ENCODE measurements at places on chromosomes 1 and 21. TPM values are rescaled to one million over a fixed set of nuclear protein-coding genes. Genes with fewer than 3 reads are reported as not detected.

DNA sequence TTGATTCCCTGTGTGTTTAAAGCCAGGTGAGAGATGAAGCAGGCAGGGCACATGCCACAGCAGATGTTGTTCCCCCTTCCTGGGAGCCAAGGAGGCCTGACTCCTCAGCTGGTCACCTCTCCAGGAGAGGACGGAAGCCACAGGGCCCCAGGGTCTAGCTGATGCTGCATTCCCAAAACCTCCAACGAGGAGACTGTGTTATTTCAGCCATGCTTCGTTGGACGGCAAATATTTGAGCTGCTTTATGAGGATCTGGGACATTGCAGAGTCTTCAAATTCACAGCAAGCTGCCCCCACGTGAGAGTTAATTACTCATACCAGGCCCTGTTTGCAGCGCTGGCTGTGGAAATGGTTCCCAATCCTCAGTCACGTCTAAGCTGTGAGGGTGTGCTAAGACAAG is 85.3 kb downstream of the CDC7 start:
- no peaks in the 10 kb centered on the region for H3K27me3 ChIP-seq
- no peaks in the 10 kb centered on the region for H3K36me3 ChIP-seq
- no peak overlapping the region for H3K4me3 ChIP-seq
- no peak for DNase-seq
- H3K4me1 ChIP-seq: no peaks in the 10 kb centered on the region
- H3K27ac ChIP-seq: no peak overlapping the region

The OR2T2 gene
- not detected for total RNA-seq

DNA sequence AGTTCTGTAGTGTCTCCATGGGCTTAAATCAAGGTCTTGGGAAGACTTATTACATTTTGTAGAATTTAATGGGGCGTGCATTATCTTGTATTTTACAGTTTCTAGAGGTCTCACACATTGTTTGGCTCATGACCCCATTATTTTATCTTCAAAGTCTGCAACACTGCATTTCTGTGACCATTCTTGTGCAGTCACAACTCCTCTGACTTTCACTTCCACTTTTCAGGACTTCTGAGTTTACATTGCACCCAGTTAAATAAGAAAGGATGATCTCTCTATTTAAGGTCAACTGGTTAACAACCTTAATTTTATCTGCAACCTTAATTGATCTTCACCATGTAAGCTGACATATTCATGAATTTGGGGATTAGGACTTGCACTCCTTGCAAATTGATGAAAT is 1186.6 kb downstream of the MRPL39 start:
- no peak overlapping the region for H3K27ac ChIP-seq
- H3K27me3 ChIP-seq: no peaks in the 10 kb centered on the region
- H3K36me3 ChIP-seq: no peaks in the 10 kb centered on the region

DNA sequence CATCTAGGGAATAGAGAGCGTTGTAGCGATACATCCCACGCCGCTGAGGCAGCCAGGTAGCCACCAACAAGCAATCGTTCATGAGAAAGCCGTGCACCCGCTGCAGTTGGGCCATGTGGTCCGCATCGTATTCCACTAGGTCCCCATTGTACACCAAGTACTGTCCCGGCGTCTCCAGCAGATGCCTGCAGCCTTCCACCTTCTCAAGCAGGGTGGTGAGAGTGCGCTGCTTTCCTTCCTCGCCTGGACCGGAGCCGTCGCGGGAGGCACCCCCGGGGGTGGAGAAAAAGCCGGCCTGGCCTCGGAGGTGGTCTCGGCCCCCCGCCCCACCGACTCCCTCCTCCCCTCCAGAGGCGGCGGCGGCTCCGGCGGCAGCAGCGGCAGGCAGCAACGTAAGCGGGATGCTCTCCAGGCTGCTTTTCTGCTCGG is 595 bp downstream of the EXOC8 start:
- H3K4me3 ChIP-seq: peak overlapping the region; percentile 90
- H3K4me1 ChIP-seq: peaks cover 40% of the 10 kb centered on the region
- H3K27me3 ChIP-seq: no peaks in the 10 kb centered on the region
- no peaks in the 10 kb centered on the region for H3K36me3 ChIP-seq
- DNase-seq: no peak

- H3K4me1 ChIP-seq: peaks cover 18% of the 10 kb centered on the region
- H3K36me3 ChIP-seq: peaks cover 69% of the 10 kb centered on the region
- no peaks in the 10 kb centered on the region for H3K27me3 ChIP-seq
- peak overlapping the region; percentile 82 for H3K27ac ChIP-seq
- H3K4me3 ChIP-seq: peak overlapping the region; percentile 8
- DNase-seq: peak; percentile 88
Measured at GRCh38 chr1:6591222-6591621, 11.4 kb downstream of the ZBTB48 start.

DNA sequence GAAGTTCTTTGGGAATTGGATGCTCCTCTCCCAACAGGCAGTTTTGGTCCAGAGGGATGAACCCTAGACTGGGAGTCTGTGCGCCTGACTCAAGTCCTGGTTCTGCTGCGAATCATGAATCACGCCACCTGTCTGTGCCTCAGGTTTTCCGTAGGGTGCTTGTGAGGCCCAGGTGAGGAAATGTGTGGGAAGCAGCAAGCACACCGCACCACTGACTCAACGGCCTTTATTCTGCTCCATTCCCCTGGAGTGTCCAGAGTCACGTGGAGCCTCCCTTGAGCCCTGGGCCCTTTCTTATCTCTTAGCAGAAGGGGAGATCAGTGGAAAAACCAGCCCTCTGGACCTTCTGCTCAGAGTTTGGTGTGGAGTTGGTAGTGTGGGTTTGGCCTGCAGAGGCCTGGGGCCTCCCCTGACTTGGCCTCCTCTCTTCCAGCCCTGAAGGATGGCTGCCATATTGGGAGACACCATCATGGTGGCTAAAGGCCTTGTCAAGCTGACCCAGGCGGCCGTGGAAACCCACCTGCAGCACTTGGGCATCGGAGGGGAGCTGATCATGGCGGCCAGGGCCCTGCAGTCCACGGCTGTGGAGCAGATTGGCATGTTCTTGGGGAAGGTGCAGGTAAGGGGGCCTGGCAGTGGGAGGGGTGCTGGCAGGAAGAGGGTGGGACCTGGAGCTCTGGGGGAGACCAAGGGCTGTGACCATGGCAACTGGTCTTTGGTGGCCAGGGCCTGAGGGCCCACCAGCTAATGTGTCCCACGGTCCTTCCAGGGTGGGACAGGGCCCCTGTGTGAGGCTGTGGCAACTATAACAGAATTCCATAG is 21.1 kb downstream of the COQ8A start:
- no peak overlapping the region for H3K4me3 ChIP-seq
- H3K27ac ChIP-seq: no peak overlapping the region
- no peaks in the 10 kb centered on the region for H3K27me3 ChIP-seq
- H3K4me1 ChIP-seq: no peaks in the 10 kb centered on the region
- H3K36me3 ChIP-seq: peaks cover 12% of the 10 kb centered on the region
